Suprapubic skin (tissue), 4 donors: ENCODE measurements at places on chromosomes 3 and 15.

DNA sequence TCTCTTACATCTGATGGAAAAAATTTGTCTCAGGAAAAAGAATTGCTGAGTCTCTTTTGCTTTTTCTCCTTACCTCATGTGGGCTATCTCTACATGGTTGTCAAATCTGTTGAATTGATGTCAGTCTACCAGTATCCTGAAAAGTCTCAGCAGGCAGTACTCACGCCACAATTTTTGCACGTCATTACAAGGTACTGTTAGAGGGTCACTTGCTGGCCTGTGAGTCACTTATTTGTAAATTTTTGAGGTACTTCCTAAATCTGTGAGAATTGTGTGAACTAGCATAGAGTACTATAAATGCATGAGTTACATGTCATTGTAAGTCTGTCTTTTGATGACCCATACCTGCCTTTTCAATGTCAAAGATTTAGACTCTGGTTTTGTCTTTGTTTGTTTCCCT is 15.9 kb downstream of the HPS3 start:
- no peak for DNase-seq

- DNase-seq = no peak
These were observed 63.3 kb upstream of the ARHGEF3 start for GRCh38 chr3:56864918-56865524.

DNA sequence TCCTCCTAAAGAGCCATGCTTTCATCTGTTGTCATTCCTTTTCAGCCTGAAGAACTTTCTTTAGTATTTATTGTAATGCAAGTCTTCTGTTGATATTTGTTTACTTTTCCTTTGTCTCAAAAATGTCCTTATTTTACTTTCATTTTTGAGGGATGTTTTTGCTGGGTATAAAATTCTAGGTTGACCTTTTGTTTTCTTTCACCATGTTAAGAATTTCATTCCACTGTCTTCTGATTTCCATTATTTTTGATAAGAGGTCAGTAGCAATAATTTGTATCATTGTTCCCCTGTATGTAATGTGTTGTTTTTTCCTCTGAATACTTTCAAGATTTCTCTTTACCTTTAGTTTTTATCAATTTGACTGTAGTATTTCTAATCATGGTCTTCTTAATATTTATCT is 91.1 kb downstream of the RSRC1 start:
- no peak for DNase-seq

GRCh38 chr3:45644791-45645201 is 44.4 kb upstream of the SACM1L start:
- DNase-seq = no peak

- DNase-seq = no peak
These were observed 7.7 kb downstream of the ITPKA start for GRCh38 chr15:41501191-41501917.

DNA sequence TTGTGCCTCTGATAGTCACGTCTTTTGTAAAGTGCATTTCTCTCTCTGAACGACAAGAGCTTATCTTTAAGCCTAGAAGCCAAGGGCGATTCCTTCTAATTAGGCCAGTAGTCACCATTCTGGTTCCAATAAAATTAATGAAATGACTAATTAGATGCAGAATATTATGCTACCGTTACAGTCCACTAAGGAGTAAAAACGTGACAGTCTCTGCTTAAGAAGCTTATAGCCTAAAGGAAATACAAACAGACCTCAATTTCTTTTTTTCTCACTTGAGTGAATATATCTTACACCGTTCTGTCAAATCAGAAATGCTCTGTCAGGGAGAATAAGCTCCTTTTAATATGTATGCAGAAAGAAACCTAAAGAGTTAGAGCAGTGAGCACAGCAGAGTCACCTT is 236.1 kb downstream of the CD47 start:
- DNase-seq = no peak

DNA sequence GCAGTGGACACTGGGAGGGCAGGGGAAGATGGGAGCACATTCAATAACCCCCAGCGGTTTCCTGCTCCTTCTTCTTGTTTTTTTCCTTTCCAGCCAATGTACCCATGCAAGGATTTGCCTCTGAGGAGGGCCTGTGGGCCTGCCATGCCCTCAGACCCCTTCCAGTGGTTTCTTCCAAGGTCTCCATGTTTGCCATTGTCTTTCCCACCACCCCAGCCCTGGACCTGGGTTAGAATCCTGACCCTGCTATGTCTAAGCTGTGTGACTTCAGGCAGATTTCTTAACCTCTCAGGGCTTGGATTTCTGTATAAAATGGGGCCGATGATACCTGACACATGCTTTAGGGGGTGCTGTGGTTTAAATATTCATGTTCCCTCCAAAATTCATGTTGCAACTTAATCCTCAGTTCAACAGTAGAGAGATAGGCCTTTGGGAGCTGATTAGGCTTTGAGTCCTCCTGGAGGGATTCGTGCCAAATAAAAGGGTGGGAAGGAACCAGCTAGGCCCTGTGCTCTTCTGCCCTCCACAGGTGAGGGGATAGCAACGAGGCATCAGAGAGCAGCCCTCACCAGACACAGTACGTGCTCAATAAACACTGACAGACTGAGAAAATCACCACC is 46.3 kb upstream of the FLNB start:
- no peak for DNase-seq

DNA sequence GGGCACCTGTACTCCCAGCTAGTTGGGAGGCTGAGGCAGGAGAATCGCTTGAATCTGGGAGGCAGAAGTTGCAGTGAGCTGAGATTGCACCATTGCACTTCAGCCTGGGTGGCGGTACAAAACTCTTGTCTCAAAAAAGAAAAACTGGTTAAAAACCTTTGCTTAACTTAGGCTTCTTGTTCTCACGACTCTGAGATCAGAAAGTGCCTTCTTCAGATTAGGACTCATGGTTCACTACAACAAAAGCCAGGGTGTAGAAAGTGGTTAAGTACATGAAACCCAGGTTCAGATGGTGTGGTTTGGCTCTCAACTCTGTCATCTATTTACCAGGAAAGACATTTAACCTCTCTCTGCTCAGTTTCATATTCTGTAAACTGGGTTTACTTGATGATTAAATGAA is 168.4 kb downstream of the TUSC7 start:
- no peak for DNase-seq

DNA sequence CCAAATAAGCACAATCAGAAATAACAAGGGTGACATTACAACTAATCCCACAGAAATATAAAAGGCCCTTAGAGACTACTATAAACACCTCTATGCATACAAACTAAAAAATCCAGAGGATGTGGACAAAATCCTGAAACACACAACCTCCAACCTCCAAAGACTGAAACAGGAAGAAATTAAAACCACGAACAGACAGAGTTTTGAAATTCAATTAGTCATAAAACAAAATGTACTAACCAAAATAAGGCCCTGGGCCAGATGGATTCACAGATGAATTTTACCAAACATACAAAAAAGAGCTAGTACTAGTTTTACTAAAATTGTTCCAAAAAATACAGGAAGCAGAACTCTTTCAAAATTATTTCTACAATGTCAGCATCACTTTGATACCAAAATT is 1043.6 kb downstream of the DIPK2A start:
- no peak for DNase-seq
